ENCODE measurements at places on chromosomes 6 and 20.

DNA sequence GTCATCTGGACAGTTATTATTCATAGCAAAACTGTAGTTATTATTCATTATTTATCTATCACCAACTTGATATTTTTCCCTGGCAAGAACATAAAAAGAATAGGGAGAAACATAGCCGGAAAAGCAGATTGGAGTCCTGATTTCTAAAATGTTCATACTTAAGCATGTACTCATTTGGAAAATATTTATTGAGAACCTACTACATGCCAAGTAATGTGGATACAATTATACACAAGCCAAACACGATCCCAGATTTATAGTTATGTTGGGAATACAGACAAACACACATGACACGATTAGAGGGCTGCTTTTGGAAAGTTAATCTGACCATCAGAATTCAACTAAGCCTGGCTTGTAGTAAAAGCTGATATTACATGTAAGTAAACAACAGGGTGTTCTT is 30.7 kb downstream of the ARHGAP18 start:
- DNase-seq = no peak

DNA sequence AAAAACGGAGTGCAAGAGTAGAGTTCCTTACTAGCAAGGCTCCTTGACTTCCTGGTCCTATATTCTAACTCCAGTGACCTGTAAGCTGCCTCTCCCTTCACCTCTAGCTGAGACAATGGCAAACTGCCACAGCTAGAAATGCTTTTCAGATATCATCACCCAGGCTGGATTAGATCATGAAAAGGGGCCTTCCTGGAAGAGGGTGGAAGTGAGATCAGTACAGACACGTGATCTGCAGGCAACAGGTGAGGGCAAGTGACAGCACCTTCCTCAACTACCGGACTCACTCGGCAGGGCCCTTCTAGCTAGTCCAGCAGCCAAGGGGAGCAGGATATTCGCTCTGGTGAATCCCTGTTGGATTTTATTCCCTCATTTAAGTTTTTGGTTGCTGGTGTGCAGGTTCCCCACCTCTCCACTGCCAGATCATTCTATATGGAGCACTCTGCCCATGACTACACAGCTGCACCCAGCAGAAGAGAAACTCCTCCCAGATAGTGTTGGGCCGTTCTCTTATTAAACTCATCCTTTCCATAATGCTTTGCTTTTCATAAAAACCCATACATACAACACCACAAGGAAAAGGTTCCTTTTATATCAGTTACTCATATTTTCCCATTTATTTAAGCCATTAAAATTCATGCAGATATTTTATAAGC is 26.4 kb upstream of the FAM83C start:
- DNase-seq = no peak

GRCh38 chr6:86856937-86857563 is 80.3 kb upstream of the HTR1E start:
- DNase-seq = no peak

DNA sequence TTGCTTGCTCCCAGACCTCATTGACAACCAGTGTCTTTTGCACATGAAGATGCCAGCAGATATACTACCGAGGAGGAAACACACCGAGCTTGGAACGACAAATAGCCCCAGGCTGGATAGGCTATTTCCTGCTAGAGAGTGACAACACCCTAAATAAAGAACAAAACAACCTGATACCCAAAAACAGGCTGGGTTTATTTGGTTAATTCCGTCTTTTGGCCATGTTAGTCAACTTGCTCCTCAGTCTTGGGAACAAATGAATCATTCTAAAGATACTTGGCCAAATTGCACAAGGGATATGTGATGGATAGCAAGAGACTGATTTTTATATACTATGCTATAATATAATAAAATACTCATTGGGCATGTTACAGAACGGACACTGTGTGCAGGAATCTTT is 11.5 kb upstream of the MUC22 start:
- DNase-seq = no peak

DNA sequence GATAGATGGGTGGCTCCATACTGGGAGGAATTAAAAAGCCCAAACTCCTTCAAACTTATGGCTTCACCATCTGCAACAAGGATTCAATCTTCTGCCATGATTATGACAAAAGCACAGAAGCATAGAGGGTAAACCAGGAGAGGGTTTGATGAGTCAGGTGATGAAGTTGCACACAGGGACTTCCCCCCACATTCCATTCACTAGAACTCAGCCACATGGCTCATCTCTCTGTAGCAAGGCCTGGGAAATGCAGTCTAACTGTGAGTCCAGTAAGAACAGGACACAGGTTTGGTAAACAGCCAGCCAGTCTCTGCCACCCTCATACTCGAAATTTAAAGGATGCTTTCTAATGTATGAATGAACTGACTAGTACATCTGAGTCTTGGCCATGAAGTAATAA is 142.9 kb downstream of the HIVEP2 start:
- no peak for DNase-seq

- DNase-seq = no peak
Measured at GRCh38 chr20:31406115-31406514, at the start of gene DEFB121. TSS of gene DEFB121 (minus strand) at chr20:31406215. CDS start at chr20:31406152, 63 bp downstream.

Measured in right lobe of liver (tissue), 6 donors.